AG04450 (cell line): ENCODE measurements at places on chromosomes 13 and 19.

DNA sequence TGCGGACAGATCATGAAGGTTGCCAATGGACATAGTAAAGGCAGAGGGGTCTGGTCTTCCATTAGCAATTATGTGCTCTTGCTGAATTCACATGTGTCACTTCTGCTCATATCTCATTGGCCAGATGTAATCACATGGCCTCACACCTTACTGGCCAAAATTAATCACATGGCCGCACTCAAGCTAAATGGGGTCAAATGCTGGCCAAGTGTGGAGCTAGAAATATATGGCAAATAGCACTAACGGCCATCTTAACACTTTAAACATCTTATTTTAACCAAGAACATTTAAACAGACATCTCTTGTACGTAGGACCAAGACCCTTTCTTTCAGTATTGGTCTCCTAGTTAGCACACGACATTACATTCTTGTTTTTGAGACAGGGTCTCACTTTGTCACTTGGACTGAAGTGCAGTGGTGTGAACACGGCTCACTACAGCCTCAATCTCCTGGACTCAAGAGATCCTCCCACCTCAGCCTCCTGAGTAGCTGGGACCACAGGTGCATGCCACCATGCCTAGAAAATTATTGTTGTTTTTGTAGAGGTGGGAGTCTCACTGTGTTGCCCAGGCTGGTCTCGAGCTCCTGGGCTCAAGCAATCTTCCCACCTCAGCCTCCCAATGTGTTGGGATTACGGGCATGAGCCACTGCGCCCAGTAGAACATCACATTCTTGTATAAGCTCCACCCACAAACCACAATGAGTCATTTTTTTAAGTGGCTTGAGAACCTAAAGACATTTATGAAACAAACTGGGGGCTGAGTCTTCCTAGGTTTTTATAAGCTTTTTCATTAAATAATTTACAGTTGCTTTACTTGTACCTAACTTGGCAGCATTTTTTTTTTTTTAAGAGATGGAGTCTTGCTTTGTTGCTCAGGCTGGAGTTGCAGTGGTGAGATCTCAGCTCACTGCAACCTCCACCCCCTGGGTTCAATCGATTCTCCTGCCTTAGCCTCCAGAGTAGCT is 2.9 kb upstream of the PTOV1 start:
- peak; percentile 49 for DNase-seq

- DNase-seq: no peak
These were observed 991.7 kb downstream of the EFNB2 start for GRCh38 chr13:105543742-105544141.

GRCh38 chr19:7969555-7969939 is 26.1 kb upstream of the TIMM44 start:
- no peak for DNase-seq

GRCh38 chr13:45143346-45143751 is 23.0 kb downstream of the GTF2F2 start:
- peak; percentile 41 for DNase-seq

- no peak for DNase-seq
These were observed 30.8 kb downstream of the PIN1 start for GRCh38 chr19:9865732-9866501.

GRCh38 chr13:49951754-49952535 is 15.8 kb upstream of the SPRYD7 start:
- no peak for DNase-seq

DNA sequence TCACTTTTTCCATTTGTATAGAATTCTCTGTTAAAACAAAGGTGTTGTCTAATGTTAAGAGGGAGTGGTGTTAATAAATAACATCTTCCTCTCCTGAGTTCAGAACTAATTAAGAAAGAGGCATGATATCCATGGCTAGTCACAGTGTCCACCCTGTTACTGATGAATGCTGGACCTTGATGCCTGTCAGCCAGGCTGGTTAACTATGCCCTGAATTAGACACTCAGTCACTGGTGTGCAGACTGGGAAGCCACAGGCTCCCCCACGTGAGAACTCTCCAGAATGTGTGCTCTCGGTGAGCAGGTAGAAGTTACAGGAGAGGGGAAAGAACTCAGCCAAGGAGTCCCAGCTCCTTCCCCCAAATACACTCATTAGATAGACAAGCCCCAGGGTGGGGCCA is 56.1 kb upstream of the RNF113B start:
- no peak for DNase-seq

- DNase-seq: no peak
These were observed 15.0 kb downstream of the GJB6 start for GRCh38 chr13:20217168-20217567.

DNA sequence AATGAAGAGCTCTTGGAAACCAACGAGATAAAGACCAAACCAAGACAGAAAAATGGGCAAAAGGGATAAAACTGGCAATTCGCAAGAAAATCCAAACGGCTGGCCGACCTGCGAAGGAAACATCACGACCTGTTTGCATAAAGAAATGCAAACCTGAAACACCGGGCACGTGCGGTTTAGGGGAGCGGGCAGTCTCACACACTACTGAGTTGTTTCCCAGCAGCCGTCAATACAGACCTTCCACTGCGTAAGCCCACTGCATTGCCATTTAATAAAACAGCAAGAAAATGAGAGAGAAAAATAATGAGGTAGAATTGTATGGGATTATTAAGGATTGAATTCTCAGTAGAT is 642 bp upstream of the PEG3 start:
- DNase-seq: no peak

GRCh38 chr13:114313061-114313860 is 1.0 kb upstream of the CHAMP1 start:
- no peak for DNase-seq

- no peak for DNase-seq
These were observed 342.5 kb downstream of the SPRY2 start for GRCh38 chr13:79998381-79998880.

DNA sequence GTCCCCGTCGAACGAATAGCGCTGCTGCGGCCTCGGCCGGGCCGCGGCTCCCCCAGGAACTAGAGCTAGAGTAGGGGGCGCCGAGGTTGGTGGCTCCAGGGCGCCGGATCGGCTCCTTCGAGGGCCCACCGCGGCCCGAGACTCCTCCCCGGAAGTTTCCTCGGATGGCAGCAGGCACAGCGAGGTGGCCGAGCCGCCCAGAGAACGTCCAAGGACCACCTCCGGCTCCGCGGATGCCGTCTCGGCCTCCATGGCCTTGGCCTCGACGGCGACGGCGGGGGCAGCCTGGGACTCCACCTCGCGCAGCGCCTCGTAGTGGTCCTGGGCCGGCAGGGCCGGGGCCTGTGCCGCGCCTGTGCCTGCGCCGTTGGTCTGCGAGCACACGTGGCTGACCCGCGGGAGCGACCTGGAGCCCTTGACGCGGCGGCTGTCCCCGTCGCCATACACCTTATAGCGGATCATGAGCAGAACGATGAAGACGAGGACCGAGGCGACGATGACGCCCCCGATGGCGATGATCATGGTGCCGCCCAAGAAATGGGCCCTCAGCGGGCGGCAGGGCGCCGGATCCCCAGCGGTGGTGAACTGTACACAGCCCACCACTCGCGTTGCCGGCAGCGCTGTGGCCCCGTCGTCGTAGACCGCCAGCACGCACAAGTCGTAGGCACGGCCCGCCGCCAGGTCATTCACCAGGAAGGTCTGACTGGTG is 11.8 kb downstream of the IFNL1 start:
- DNase-seq: no peak
